Left renal cortex interstitium (tissue), 4 donors: ENCODE measurements at places on chromosomes 2 and 18. TPM values are rescaled to one million over a fixed set of nuclear protein-coding genes. Genes with fewer than 3 reads are reported as not detected.

DNA sequence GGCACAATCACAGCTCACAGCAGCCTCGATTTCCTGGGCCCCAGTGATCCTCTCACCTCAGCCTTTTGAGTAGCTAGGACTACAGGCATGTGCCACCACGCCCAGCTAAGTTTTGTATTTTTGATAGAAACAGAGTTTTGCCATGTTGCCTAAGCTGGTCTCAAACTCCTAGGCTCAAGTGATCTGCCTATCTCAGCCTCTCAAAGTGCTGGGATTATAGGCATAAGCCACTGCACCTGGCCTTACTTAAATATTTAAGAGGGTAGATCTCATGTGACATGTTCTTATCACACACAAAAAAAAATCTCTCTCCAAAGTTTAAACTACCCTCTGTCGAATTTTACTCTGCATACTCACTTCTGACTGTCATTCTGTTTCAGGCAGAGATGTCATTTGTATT, 75.4 kb upstream of the CHRNA1 start:
- no peak for DNase-seq

DNA sequence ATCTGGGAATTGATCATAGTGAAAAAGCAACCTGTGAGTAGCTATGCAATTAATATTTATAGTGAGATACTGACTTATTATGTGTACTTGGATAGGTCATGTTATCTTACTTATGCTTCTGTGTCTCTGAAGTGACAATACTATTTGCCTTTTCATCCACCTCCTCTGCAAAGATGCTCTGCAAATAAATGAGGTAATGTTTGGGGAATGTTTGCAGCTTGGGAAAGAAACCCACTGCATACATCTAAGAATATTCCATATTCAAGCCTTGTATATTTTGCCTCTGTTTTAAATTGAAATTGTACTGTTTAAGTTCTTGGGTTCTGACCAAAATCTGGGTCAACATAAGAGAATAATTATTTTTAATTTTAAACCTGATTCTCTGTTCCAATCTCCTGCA, 217.4 kb upstream of the DTNA start:
- DNase-seq = no peak

DNA sequence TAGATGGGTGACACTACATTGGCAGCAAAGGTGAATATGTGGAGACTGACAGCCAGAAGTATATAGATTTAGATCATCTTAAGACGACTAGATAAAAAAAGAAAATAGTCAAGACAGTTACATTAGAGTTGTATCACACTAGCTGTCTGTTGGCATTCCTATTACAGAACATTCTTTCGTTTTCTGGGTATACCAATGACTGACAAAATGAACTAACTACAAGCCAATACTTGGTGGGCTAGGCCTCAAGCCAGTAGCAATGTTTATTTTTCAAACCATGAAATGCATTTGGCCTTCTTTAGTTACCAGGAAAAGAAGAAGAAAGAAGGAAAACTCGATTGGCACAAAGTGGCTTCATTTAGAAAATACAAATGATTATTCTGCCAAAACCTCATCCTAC, 944.9 kb upstream of the ZEB2 start:
- no peak for DNase-seq

GRCh38 chr2:149034406-149034805, 4.1 kb upstream of the LYPD6B start:
- DNase-seq = no peak

HRH4 gene
- 0.08 TPM for polyA plus RNA-seq

GRCh38 chr18:72233106-72233505, 311.0 kb downstream of the CBLN2 start:
- no peak for DNase-seq

GRCh38 chr18:76972846-76973519, 150.6 kb downstream of the ZNF236 start:
- no peak for DNase-seq

GRCh38 chr2:126776255-126776654, 120.3 kb downstream of the GYPC start:
- no peak for DNase-seq

CNTNAP5 gene
- not detected for polyA plus RNA-seq

DNA sequence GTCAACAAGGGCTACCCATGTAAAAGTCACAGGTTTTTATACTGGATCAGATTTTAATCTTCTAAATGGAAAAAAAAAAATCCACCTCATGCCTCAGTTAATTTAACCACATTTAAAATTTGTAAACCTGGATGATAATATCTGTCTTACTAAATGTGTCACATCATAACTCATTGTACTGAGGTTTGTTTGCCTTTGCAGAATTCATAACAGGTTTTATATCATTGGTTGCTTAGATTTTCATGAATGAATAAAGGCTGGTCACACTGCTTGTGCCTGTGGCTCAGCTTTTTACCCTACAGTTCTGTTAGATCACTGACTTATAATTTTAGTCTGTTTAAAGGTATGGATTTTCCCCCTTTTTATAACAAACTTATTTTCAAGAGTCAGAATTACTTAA, 48.9 kb downstream of the PSMD14 start:
- no peak for DNase-seq

DNA sequence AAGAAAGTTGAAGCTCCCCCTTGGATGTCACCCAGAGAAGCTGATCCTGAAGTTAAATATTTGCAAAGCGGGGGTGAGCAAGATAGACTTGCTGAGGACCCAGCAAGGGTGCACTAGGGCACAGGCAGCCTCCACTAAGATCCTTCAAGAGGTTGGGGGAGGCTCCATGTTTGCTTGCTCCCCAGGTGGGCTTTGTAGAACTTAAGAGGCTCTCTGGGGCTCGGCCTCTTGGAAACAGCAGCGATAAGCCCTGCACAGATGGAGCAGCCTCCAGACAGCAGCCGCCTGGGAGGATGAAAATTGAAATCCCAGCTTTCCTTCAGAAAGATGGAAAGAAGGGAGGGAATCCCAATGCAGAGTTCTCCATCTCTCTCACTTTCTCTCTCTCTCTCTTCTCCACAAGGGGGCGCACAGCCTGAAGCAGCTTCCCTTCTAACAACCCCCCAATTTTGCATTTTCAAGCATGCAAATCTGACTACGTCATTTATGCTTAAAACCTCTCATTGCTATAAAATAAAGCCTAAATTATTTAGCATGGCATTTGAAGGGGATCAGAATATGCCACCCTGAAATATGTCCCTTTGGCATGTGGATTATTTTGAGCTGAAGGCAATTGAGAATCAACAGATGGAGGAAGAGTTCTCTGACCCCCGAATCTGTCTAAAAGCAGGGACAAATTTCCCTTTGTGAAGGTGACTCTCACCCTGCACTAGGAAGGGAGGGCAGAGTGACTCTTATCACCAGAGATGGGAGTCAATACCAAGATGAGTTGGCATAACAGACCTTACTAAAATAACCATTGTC, 185.7 kb upstream of the KLHL29 start:
- DNase-seq = no peak

CRYGC gene
- polyA plus RNA-seq = not detected

DNA sequence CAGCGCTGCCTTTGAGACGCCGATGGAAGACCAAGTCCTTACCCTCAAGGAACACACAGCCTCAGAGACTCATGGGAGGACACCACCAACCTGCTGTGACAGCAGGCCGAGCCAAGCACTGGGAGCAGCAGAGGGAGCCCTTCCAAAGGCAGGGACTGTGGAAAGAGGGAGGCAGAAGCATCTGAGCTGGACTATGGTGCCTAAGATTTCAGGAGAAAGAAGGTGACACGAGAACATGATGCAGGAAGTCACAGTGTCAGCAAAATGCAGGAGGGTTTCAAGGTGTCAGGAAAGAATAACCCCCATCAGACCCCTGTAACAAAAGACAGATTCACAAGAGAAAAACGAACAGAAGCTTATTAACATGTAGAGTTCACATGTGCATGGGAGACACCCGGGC, 24.2 kb upstream of the COX7A2L start:
- no peak for DNase-seq

- DNase-seq = no peak
These were observed 173.0 kb downstream of the SMAD7 start for GRCh38 chr18:48777744-48778116.

GRCh38 chr18:670522-670921, 13.1 kb downstream of the TYMS start:
- no peak for DNase-seq

PPM1G gene
- 94.7 TPM for polyA plus RNA-seq

- DNase-seq = no peak
These were observed 70.4 kb downstream of the IL1R2 start for GRCh38 chr2:102061962-102062795.

ZNF514 gene
- 19.3 TPM for polyA plus RNA-seq

CXXC1 gene
- polyA plus RNA-seq = 93.7 TPM

PDCL3 gene
- 39.1 TPM for polyA plus RNA-seq

TTLL4 gene
- polyA plus RNA-seq = 25.8 TPM

MRO gene
- polyA plus RNA-seq = 2.2 TPM

GRCh38 chr2:236943068-236943467, 142.6 kb upstream of the COPS8 start:
- DNase-seq = no peak

- DNase-seq = no peak
These were observed 13.4 kb upstream of the HOXD1 start for GRCh38 chr2:176174824-176175708.

TMEM237 gene
- 52.5 TPM for polyA plus RNA-seq

DNA sequence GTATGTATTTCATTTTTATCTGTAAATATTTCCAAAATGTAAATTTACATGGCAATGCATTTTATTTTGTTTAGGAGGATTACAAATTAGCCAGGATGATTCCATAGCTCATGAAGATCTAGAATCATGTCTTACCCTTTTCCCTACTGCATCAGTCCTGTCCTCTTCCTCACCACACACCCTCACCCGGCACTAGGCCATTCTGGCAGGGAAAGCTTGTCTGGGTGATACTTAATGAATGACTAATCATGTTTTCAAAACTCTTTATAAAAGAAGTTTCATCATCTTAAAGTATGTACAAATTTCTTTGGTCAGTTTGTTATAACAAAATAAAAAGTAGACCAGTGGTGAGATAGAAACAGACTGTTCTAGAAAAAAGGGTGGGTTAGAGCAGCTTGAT, 283.3 kb upstream of the VWC2L start:
- DNase-seq = no peak

DNA sequence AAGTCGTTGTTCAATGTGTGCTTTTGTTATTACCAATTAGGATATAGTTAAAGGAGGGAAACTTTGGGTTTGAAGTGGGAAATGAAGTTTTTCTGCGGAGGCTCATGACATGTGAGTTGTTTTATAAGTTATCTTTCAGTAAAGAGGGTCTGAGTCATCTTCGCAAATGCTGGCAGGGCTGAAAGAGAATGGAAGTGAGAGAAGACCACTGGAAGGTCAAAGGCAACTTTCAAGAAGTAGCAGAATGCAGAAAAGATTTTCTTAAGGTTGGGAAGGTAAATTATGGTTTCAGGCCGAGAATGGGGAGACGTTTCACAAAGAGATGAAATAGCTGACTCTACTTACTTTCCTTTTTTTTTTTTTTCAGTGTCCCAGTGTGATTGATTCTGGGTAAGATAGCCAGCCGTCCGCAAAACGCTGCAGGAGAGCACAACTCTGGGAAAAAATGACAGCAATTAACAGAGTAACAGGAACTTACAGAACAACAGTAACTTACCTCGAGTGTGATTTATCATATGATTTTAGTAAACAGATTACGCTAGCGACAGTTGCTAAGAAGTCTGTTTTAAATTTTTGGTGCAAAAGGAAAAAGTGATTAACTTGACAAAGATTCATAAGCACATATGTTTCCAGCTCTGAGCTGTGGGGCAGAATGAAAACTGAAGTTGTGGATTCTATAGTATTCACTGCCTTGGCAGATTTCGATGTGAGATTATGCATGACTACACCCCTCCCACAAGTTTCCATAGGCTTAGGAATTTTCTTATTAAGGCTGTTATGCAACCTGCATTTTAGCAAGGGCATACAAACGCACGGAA, 46.8 kb upstream of the ACTR3 start:
- no peak for DNase-seq

DNA sequence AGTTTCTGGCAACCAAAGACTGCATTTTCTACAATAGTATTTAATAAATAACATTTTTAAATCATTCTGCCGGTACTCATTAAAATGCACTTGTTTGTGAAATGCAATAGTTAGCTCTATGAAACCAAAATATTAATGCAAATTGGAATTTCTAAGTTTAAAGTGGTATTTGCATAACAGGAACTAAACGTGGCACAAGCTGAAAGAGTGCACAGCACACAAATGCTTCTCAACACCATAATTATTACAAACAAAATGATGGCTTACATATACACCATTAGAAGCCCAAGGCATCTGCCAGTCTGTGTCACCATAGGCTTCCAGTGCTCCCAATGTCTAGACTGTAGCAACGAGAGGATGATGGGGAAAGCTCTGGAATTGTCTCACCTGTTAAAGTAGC, 280.5 kb downstream of the TCF4 start:
- DNase-seq = no peak

PLEKHH2 gene
- 21.4 TPM for polyA plus RNA-seq

DNA sequence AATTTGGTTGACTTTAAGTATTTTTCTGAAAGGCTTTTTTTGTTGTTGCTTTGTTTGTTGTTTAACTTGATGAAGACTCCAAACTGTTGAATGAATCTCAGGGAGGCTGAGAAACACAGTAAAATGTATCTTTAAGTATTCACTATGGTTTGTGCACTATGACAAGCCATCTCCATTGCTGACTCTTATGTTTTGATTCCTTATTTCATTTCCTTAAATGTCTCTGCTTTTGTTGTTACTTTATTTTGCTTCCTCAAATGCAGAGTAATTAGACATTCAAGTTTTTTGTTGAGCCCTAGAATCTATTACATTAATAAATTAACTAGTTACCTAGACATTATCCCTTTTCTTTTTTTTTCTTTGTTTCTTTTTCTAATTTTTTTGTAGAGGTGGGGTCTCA, 46.3 kb upstream of the SLC39A10 start:
- DNase-seq = no peak

EGR4 gene
- not detected for polyA plus RNA-seq

- no peak for DNase-seq
These were observed 278.6 kb upstream of the KLHL14 start for GRCh38 chr18:33051407-33051806.

DNA sequence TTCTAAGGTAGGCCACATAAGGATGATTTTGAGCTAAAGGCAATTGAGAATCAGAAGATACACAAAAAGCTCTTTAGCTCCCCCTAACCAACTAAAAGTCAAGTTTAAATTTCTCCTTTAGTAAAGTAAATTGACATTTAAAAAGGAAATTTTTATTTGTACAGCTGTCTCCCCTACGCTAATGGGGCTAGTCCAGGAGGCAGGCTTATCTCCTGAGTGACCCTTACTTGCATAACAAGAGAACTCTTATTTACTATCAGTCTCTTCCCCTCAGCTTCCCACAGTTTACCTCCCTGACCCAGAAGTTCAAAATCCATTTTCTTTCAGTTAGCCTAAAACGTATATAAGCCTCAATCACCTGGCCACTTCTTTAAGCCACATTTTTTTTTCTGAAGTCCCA, 1002.8 kb upstream of the NRXN1 start:
- DNase-seq = no peak

SERPINB2 gene
- 0.10 TPM for polyA plus RNA-seq

GRCh38 chr18:505483-506122, 5.1 kb upstream of the COLEC12 start:
- DNase-seq = no peak

DNA sequence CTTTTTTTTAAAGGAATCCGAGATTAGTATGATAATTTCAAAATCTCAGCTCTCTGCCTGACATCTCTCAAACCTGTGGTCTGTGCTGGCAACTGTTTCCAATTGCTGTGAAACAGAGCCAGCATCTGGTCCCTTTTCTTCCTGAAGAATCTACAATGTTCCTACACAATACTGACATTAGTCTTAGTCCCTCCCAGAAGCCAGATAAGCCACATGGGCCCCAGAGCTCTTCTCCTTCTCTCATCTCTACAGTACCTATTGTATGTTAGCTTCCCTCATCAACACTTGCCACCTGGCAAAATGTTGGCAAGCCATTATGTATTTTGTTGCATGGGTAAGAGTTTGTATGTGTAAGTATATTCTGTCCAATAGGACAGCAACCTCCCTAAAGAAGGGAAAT, 62.9 kb upstream of the CDKL4 start:
- DNase-seq = no peak
